ENCODE measurements at places on chromosomes 6 and 20. TPM values are rescaled to one million over a fixed set of nuclear protein-coding genes. Genes with fewer than 3 reads are reported as not detected.

DNA sequence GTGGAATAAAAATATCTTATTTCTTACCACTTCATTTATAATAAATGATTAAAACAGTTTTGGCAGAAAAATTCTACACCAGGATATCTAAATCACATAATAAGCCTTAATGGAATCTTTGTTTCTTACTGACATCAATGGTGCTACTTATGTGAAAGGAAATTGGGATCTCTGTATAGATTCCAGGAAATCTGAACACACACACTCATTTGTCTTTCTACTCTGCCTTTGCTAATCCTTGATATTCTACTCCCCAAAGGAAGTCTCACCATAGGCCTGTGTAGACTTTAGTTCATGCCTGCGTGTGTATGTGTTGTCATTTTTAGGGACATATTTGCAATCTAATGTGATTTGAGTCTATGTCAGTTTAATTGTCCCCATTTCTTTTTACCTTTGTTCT lies 7.9 kb downstream of the ADGRB3 start:
- DNase-seq = no peak

CENPW gene
- not detected for total RNA-seq

DNA sequence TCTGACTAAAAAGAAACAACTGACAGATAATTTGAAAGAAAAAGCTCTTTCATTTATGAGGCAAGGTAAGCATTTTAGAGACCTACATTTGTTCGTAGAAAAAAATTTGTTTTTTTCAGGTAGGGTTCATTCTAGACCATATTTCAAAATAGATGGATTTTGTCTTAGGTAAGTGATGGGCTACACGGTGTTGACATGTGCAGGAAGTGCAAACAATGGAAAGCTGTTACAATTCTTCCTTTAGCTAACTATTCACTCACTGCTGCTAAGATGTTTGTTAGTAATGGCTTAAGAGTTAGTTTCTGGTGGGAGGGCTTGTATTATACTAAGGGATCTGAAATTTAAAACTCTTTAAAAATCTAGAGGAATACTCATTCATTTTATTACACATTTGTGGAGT lies 96.7 kb downstream of the CD109 start:
- no peak for DNase-seq

GRCh38 chr6:70884074-70884983 lies 72.5 kb downstream of the B3GAT2 start:
- no peak for DNase-seq

- no peak for DNase-seq
Observed at GRCh38 chr6:35562060-35562459, 49.4 kb upstream of the TULP1 start.

- no peak for DNase-seq
Observed at GRCh38 chr6:44235891-44236516, 10.9 kb upstream of the HSP90AB1 start.

DNA sequence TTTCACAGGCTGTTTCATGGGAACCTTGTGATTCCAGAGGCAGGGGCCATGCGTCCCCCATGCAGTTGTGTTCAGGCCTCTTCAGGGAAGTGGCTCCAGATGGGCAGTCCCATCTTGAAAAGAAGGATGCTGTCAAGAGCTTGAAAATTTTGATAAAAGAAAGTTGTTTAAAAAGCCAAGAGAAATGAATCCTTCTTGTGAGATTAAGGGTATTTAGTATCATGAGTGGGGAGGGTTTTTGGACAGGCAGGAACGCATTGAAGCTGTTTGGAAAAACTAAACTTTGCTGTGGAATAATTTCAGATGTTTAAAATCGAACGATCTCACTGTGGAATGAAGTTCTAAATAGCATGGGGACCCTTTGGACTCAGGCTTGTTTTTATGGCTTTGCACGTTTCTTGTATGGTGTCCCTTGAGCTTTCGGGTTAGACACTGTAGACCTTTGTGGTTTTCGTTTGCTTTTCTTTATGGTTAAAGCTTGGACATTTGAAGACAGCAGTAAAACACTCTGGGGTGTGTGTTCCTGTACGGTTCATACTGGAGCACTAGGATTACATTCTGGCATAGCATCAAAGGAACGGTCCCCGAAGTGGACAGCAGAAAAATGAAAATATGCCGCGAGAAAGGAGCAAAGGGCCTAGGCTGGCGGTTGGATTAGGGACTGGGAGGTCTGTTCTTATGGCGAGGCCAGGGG lies 18.2 kb downstream of the KIF25 start:
- DNase-seq = no peak

DNA sequence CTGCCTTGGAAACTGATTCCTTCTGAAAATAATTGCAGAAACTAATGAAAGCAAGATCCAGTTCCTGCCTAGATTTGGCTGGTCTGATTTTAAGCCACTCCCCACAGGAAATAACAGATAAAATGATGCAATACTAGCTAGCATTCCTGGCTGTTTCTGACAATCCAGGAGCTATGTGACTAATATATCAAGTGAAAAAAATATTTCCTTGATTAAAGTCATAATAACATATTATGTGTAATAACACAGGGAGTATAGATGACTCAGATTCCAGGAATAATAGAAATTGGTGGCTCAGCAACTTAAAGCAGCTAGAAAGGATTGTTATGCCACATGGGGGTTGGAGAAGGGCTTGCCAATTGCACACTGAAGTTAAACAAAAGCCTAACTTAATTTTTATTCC lies 182.7 kb upstream of the SALL4 start:
- DNase-seq = no peak

ANKRD6 gene
- 32.2 TPM for total RNA-seq

GRCh38 chr6:116876107-116876506 lies 935 bp upstream of the RFX6 start:
- no peak for DNase-seq

GRCh38 chr20:51750770-51751388 lies 17.3 kb downstream of the ATP9A start:
- no peak for DNase-seq

- DNase-seq = no peak
Observed at GRCh38 chr20:56440346-56441007, 27.9 kb upstream of the RTF2 start.

GRCh38 chr6:19569563-19569962 lies 267.6 kb upstream of the ID4 start:
- DNase-seq = no peak

THBS2 gene
- total RNA-seq = 709 TPM

DNA sequence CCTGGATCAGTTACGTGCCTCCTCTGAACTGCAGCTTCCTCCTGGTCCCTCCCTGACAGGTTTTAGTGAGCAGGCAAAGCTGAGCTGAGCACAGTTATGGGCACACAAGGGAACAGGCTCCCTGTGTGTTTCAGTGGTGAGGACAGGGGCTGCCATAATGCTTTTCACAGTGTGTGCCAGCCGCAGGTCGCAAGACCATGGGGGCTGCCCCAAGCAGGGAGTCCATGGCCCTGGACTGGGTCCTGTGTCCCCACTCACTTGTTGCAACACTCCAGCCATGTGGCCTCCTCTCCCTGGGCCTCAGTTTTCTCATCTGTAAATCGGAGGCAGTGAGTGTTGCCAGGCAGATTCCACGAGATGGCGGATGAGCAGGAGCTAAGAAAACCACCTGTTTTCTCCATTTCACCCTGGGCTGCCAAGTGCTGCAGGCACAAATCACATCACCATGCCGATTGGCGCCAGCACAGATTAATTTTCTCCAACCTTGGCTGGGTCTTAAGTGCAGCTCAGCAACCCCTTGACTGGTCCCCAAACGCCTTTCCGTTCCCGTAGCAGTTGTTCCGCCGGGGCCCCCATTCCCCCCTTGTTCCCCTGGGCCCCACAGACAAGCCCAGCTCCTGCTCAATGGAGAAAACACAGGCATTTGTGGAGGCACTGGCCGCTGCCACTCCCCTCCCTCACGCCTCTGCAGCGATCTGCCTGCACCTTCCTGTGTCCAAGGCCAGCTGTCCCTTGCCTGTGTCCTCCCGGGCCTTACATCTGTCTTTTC lies 57.1 kb upstream of the NNAT start:
- DNase-seq = no peak

MAFB gene
- 84.6 TPM for total RNA-seq

PNPLA1 gene
- total RNA-seq = not detected

DNA sequence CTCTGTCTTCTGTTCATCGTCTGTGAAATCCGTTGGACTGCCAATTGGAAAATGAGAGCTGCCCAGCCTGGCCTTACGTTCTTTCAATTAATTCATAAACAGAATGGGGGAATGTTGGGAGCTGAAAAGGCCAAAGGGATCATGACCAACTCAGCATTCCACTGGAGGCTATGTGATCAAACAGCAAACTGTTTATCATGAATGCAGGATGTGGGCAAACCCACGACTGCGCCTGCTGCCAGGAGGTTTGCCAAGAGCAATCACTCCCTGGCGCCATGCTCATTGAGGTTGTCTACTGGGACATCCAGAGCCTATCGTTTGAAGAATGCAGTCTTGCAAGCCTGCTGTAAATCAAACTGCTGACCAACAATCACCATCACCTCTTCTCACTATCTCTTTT lies 9.3 kb upstream of the FKBP1A start:
- DNase-seq = no peak

- DNase-seq = peak; percentile 38
Observed at GRCh38 chr6:31204751-31205145, 34.3 kb upstream of the POU5F1 start.

GRCh38 chr20:54043076-54043967 lies 27.1 kb downstream of the BCAS1 start:
- no peak for DNase-seq

GRCh38 chr6:125050663-125051318 lies 88.6 kb downstream of the RNF217 start:
- no peak for DNase-seq

- no peak for DNase-seq
Observed at GRCh38 chr20:51275181-51275580, 252.3 kb upstream of the KCNG1 start.

All from ascending aorta (tissue), 2 donors.